Activated CD4-positive, CD25-positive, alpha-beta regulatory T cell treated with anti-CD3 and anti-CD28 coated beads, Interleukin-2, amount 50 U/mL, for 72 hours (primary cell): ENCODE measurements at places on chromosomes 12 and 14.

DNA sequence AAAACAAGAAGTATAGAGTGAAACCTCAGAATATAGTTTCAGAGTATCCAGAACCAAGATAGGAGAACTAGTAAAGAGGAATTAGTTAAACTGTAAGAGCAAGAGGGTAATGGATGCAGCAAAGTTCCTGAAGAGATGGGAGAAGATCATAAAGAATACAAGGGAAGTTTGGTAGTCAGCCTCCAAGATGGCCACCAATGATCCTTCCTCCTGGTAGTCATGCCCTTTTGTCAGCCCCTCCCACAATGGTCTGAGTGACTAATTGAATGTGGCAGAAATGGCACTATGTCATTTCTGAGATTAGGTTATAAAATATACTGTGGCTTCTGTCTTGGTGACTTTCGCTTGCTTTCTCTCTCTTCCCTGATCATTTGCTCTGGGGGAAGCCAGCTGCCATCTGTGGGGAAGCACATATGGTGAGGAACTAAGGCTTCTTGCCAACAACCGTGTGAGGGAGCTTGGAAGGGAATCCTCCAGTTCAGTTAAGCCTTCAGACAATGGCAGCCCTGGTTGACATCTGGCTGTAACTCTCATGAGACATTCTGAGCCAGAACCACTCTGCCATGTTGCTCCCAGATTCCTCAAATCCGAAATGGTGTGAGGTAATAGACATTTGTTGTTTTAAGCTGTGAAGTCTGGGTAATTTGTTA is 55.3 kb upstream of the AMN1 start:
- DNase-seq = no peak

- no peak for DNase-seq
These were observed 22.3 kb upstream of the CHGA start for GRCh38 chr14:92900660-92901059.

- DNase-seq = no peak
These were observed 2.3 kb downstream of the DGLUCY start for GRCh38 chr14:91115986-91116770.

DNA sequence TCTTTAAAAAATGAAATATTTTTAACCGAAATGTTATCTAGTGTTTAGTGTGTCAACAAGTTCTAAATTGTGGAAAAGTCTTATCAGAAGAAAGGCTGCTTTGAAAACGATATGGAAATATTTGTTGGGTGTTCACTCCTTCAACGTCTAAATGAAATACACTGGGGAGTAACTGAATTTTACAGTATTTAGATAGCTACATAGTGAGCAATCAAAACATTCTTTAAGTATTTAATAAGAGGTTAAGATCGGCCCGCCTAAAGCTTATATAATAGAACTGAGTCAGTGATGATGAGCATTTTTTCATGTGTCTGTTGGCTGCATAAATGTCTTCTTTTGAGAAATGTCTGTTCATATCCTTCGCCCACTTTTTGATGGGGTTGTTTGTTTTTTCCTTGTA is 228.3 kb downstream of the RAD51B start:
- no peak for DNase-seq

DNA sequence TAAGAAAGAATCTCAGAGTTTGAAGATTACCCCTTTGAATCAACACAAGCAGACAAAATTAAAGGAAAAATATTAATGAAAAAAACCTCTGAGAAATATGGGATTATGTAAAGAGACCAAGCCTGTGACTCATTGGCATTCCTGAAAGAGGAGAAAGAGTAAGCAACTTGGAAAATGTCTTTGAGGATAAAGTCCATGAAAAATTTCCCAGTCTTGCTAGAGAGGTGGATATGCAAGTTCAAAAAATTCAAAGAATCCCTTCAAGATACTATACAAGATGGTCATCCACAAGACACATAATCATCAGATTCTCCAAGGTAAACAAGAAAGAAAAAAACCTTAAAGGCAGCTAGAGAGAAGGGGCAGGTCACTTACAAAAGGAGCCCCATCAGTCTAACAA is 13.3 kb downstream of the SLCO1B1 start:
- DNase-seq = no peak

- no peak for DNase-seq
These were observed 89.9 kb downstream of the BORCS5 start for GRCh38 chr12:12446786-12447185.

DNA sequence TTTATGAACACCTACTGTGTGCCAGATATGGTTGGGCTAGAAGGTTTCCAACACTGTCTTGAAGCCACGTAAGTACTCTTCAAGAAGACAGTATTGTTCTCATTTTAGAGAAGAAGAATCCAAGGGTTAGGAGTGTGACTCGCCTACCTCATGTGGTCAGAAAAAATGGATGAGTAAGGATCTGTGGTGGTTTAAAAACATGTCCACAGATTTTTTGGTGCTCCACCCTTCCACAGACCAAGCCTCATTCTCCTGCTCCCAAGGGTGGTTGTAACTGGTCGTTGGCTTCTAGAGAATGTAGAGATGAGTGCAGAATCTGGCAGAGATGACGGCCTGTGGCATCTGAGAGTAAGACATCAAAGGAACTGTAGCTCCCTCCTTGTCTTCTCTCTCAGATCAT is 30.3 kb upstream of the TTC7B start:
- DNase-seq = no peak

- no peak for DNase-seq
These were observed 61.6 kb downstream of the EFCAB11 start for GRCh38 chr14:89892953-89893352.

DNA sequence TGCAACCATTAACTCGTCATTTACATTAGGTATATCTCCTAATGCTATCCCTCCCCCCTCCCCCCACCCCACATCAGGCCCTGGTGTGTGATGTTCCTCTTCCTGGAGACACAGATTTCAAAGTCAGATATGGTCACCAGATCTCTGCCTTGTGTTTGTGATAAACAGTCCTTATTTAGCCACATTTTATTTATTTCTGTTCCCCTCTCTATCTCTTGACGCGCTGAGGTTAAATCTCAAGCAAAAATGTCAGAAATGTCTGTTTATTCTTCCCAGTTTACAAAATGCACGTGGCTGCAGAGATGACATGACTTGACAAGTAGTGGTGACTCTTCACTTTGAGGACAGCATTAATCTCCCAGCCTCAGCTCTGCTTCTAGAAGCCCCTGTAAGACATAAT is 11.5 kb upstream of the RASSF3 start:
- DNase-seq = no peak

- no peak for DNase-seq
These were observed 130.8 kb upstream of the PLEKHG7 start for GRCh38 chr12:92571844-92572543.
